ENCODE measurements at places on chromosomes 1 and 21.

DNA sequence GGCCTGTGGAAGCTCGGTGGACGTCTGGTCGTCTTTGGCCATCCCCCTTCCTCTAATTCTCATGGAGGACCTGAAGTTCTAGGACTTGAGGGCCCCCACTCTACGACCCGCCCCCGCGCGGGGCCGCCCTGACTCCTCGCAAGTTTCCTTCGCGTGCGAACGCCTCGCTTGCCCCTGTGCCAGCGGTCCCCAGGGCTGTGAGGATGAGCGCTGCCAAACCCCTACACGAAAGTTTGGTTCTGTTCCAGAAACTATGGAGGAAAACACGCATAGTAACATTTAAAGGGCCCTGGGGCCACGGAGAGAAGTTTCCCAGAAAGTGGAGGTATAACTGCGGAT, 304 bp upstream of the GNG12 start:
- DNase-seq, result no peak

DNA sequence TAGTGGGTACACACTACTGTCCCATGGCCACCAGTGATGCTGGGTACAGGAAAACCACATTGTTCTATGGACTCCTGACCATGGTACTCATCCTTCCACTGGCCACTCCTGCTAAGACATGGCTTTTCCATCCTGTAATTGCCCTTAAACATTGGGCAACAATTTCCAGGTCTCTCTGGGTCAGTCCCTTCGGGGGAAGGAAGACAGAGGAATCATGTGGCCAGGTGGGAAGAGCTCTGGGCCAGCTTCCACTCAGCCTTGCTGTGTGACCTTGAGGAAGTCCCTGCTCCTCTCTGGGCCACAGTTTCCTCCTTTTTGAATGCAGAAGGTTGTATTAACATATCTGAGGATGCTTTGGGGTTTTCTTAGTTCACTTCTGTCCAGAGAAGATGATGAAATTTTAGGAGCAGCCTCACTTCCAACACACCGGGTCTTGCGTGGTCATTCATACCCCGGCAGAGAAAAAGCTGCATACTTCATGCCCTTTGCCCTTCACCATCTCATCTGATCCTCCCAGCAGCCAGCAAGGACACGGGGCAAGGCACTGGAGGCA, 50.8 kb downstream of the SRRM1 start:
- DNase-seq, result no peak

DNA sequence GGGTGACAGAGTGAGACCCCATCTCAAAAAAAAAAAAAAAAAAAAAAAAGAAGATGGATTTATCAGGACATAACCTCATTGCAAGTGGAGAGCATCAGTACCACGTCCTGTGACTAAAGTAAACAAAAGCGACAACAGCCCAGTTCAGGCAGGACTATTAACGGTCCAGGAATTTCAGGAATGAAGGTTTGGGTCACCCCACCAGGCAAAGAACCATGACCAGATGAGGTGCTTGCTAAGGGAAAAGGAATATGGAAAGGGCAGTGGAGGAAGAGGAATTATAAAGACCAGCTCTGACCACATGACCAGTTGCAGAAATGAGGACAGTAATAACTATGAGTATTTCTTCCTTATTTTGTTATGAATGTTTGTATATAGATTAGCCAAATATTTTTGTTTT, 35.4 kb upstream of the EIF4G3 start:
- no peak for DNase-seq

DNA sequence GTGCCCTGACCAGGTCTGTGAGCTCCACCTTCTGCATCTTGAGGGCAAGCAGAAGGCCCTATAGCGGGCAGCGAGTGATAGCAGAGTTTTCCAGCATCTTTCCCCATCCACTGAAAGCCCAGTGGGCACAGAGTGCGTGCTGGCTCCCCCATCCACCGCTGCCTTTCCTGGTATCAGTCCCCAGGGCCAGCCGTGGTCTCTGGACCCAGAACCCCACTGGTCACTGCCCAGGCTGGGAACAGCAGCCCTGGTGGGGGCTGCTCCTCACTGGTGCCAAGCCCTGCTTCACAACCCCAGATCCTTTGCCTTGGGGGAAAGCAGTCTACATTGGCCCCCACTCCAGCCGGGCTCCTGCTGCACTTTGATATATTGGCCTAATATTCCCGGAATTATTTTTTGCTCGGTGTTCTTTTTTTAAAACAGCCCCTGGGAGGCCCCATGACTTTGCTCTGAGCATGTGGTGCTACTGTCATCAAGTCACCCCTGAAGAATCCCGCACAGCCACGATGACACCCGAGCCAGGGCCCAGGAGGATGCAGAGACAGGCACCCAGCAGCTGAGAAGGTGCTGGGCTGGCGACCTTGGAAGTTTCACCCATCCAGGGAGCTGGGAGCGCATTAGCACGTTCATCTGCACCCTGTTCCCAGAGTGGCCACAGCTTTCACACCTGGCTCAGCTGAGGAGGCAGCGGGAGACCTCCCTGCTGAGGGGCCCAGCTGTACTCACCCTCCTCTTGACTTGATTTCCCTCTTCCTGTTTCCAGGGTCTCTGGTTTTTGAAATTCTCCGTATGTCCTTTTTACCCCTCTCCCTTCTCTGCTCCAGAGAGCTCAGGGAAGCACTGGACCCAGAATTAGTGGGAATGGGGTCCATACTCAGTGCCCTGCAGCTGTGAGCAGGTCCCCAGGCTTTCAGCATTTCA, 56.9 kb downstream of the KLHDC7A start:
- DNase-seq, result no peak

DNA sequence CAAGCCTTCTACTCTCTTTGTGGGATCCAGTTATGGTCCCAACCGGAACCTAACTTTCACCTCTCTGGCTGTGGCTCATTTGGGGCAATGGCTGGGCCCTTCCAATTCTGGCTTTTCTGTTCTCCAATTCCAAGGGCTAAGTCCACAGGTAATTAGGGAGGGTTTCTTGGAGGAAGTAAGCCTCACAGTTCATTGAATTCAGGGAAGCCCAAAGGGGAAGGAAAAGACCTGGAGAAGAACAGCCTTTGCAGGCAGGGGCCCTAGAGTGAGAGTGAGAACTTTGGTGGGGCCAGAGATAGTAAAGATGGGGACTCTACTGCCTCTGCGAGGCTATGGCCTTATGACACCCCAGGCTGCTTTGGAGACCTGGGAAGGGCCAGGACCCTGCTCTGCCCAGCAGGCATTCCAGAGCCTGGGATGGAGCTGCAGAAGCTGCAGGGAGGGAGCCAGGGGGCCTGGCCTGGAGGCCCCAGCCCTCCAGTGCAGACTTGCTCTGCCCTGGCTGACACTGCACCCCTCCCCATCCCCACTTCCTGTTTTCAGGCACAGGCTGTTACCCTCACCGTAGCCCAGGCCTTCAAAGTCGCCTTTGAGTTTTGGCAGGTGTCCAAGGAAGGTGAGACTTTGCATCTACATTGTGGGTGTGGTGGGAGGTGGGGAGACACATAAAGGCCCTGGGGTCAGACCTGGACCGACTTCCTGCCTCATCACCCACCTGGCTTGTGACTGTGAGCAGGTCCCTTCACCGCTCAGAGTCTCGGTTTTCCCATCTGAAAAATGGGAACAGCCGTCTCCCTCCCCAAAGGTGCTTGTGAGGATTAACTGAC, 18.9 kb downstream of the LDLRAP1 start:
- no peak for DNase-seq

DNA sequence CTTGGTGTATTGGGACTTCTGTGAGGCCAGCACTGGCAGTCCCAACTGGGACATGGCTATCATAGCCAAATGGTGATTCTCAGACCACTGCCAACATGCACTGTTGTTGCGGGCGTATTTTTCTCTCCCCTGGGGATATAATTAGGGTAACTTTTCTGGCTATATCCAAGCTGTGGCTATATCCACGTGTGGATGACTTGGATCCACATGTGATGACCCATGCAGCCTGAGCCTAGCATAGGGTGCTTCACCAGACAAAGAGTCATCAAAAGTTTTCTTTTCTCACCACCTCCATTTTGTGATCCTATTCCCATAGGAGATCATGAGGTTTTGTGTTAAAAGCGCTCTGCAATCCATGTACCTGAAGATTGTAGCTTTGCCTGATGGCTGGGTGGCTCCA, 51.2 kb upstream of the CSF3R start:
- no peak for DNase-seq

- DNase-seq, result no peak
These were observed 44.8 kb upstream of the ABCG1 start for GRCh38 chr21:42174173-42174572.

GRCh38 chr1:168365719-168366479, 85.2 kb downstream of the TBX19 start:
- no peak for DNase-seq

DNA sequence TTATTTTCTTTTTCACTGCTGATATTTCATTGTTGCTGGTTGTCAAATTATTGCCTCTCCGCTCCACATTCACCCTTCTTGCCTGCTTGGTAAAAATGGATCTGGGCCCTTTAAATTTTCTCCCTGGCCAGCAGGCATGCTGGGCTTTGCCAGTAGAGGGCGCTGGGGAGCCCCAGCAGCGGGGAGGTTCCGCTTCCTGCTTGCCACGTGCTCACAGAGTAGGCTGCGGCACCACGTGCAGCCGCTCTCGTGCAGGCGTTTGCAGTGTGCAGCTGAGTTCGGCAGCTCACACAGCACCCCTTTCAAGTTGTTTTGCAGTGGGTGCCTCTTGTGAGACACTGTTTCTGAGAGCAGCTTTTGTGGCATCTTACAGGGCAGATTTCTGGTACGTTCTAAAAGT, at the start of gene ACTL8:
TSS of gene ACTL8 (plus strand) at position 214 of the 400 bp plus-strand sequence. CDS start 67,676 bp downstream, outside the sequence.
- no peak for DNase-seq

- no peak for DNase-seq
These were observed 127.8 kb upstream of the NGF start for GRCh38 chr1:115465802-115466363.

DNA sequence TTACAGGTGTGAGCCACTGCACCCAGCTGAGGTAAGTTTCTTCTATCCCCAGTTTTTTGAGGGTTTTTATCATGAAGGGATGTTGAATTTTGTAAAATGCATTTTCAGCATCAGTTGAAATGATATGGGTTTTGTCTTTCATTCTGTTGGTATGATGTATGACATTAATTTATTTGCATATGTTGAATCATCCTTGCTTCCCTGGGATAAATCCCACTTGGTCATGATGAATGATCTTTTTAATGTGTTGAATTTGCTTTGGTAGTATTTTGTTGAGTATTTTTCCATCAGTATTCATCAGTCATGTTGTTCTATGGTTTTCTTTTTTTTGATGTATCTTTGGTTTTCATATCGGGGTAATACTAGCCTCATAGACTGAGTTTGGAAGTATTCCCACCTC, 141.0 kb downstream of the RPS6KC1 start:
- no peak for DNase-seq

- DNase-seq, result no peak
These were observed 122.7 kb downstream of the UCHL5 start for GRCh38 chr1:192936313-192937018.

DNA sequence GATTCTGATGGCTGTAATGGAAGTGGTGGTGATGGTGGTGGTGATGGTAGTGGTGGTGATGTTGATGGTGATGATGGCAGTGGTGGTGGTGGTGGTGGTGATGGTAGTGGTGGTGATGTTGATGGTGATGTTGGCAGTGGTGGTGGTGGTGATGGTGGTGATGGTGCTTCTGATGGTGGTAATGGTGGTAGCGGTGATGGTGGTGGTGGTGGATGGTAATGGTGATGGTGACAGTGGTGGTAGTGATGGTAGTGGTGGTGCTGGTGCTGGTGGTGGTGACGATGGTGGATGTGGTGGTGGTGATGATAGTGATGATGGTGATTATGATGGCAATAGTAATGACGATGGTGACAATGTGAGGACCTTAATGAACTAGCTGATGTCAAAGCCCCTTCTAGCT, 35.6 kb upstream of the LRRC3 start:
- DNase-seq, result no peak

GRCh38 chr1:157004327-157004726, 41.2 kb downstream of the ARHGEF11 start:
- no peak for DNase-seq

DNA sequence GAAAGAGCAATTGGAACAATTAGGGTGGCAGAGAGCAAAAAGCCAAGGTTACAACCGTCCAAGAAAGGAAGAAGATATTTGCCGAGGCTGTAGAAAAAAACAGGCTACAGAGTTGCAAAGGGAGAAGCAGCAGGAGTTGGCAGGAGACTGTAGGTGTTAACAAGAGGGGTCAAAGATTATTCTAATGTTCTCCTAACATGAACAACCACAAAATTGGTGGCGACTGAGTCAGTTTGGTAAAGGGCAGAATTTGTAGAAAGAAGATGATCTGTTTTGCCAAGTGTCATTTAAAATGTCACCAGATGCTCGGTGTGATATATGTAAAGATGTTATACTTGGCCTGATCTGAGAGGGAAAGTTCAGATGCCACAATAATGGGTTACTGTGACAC, 401 bp upstream of the PRUNE1 start:
- DNase-seq, result no peak

GRCh38 chr21:36321325-36322082, 1.5 kb downstream of the MORC3 start:
- DNase-seq, result no peak

DNA sequence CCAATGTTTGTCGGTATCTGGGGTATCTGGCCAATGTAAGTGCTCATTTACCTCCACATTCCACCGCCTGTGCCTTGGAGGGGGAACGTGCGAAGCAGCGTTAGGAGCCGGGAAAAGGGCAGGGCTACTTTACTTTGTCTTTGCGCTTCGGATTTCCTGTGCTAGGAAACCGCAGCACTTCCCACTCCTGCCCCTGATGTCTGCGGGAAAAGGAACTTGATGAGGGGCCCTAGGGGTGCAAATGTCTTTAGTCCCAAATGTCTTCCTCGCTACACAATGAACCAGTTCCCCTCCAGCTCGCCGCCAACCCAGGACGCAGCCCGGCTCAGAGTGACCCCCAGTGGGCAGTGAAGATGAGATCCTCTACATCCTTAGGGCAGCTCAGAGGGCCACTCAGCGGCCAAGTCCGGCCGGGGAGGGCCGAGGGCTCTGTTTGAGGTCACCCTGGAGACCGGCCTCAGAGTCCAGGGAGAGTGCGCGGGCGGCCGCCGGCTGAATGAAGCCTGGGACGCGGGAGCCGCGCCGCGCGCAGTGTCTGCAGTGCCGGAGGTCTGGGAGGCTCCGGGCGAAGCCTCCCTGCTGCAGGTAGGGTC, at the start of gene DYNLT5:
TSS of gene DYNLT5 (plus strand) at position 460 of the 593 bp plus-strand sequence. CDS start 2,200 bp downstream, outside the sequence.
- DNase-seq, result no peak

- no peak for DNase-seq
These were observed 43.2 kb downstream of the RCSD1 start for GRCh38 chr1:167673265-167673664.

- DNase-seq, result no peak
These were observed 1.3 kb downstream of the KMO start for GRCh38 chr1:241533326-241534115.

- DNase-seq, result no peak
These were observed 16.5 kb downstream of the LSS start for GRCh38 chr21:46211786-46212720.

- no peak for DNase-seq
These were observed 4.3 kb upstream of the FCRL3 start for GRCh38 chr1:157704878-157705277.

GRCh38 chr1:10575616-10576015, 100.9 kb downstream of the PEX14 start:
- no peak for DNase-seq

DNA sequence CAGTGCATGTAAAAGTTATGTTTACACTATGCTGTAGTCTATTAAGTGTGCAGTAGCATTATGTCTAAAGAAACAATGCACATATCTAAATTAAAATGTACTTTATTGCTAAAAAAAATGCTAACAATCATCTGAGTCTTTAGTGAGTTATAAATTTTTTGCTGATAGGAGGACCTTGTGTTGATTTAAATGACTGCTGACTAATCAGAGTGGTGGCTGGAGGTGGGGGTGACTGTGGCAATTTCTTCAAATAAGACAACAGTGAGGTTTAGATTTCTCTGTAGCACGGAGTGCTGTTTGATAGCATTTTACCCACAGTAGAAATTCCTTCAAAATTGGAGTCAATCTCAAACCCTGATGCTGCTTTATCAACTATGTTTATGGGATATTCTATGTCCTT, 37.0 kb downstream of the HS2ST1 start:
- no peak for DNase-seq
